ENCODE measurements at places on chromosomes 1 and 21.

DNA sequence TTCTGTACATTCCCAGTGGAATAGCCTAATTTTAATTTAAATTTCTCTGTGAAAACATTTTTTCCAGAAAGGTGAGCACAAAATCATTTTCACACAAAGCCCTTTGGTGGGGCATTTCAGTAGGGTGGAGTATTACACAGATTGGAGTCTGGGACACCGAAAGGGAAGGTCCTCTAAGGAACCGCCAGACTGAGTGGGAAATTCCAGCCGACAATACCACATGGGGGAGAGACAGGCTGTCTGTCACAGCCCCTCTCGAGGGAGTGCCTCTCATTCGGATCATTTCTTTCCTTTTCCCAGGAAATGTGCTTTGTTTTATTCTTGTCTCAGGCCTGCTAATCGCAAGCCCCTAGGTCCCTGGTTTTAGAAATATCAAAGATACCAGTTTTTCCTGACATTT is 150.6 kb upstream of the HOOK1 start:
- DNase-seq = no peak

- no peak for DNase-seq
Measured at GRCh38 chr1:116763787-116764465, 9.7 kb downstream of the CD2 start.

DNA sequence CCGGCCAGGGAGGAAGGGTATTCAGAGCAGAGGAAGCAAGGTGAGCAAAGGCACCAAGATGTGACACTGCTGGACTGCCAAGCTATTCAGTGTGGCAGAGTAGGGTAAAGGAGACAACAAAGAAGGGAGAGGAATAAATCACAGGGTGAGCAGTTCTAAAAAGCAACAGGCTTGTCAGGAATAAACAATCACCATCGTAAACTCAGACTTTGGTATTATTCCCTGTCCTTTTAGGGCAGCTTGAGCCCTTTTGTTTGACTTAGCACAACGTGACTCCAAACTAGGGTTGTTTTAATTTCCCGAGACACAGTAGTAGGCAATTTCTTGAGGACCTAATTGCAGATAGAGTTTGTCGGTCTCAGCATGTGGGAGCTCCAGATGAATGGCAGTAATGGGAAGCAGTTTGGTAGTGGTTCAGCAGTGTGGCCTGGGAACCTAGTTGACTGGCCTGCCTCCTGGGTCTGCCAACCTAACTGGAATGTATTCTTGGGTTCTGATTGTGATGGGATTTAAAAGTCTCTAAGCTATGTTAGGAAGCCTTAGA is 4.3 kb downstream of the CR1L start:
- no peak for DNase-seq

DNA sequence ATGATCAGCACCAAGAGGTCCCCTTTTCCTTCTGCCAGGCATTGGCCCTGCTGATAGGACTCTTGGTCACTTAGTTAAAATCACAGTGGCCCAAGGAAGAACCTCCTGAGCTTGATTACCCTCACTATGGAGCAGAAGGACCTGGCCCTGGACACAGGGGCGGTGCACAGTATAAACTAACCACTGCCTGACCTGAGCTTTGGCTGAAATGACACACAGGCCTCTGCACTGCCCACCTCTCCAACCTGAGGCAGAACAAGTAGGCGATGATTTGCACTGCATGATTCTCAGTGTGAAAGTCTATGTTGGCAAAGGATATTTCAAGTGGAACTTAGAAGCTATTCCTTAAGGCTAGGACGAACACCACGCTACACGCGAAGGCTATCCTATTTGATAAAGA is 48.5 kb downstream of the CAPN2 start:
- no peak for DNase-seq

DNA sequence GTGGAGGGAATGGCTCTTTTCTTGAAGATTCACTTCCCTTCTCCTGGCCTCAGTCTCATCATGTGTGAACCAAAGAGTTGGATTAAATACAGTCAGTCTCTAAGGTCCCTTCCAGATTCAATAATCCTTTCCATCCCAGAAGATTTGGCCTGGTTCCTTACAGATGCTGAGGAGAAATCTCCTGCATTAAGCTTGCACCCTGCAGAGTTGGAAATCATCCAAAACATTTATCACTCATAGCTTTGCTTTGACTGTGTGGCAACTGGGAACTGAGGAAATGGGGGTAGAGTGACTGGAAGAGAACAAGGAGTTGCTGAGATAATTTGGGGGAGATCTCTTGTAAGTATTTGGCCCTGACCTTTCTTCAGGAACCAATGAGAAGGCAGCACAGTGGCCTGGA is 220.5 kb upstream of the SGIP1 start:
- DNase-seq = no peak

DNA sequence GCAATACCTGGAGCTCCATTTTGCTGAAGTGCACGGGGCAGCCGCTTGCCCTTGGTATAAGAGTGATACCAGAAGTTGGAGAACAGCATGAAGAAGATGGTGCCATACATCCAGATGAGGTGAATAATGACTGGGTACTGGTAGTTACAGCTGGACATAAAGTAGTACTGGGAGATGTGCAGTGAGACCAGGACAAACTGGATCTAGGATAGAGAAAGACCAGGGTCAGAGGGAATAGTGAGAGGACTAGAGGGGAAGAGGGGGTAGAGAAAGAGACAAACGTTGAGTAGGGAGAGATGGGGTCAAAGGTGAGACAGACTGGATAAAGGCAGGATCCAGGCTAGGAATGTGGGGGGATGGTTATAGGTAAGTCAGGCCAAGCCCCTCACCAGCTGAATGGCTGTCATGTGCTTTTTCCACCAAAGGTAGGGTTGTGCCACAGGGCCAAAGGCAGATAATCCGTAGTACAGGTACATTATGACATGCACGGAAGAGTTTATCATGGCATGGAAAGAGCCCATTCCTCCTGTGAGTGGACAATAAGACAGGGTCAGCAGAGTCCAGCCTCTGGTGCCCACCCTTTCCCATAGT is 3.8 kb downstream of the ELOVL1 start:
- DNase-seq = no peak

- peak; percentile 38 for DNase-seq
Measured at GRCh38 chr1:59743324-59744091, 71.2 kb upstream of the HOOK1 start.

DNA sequence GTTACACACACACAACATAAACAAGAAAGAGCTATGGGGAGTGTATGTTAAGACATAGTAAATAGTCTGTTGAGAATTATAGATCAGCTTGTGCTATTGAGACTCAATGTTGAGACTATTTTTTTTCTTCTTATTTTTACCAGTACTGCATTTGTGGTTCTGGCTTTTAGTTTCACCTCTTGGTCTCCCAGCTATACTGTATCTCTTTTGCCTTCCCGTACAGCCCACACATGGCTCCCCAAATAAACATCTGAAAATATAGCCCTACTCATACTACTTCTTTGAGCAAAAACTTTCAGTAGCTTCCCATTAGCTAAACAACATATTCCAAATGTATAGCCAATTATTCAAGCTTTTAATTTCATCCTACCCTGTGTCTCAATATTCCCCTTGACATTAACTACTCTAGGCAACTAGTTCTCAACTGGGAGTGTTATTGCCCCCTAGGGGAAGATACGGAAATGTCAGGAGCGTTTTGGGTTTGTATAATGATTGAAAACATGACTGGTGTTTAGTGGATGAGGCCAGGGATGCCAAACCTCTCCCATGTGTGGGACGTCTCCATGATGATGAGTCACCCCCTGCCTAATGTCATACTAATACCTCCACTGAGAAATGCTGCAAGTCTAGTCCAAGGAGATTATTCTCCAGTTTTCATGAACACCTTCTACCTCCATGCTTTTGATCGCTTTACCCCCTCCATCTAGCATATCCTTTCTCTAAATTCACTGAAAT is 6.8 kb downstream of the RPE65 start:
- peak; percentile 50 for DNase-seq

GRCh38 chr21:35399002-35399530 is 350.0 kb upstream of the RUNX1 start:
- peak; percentile 19 for DNase-seq

DNA sequence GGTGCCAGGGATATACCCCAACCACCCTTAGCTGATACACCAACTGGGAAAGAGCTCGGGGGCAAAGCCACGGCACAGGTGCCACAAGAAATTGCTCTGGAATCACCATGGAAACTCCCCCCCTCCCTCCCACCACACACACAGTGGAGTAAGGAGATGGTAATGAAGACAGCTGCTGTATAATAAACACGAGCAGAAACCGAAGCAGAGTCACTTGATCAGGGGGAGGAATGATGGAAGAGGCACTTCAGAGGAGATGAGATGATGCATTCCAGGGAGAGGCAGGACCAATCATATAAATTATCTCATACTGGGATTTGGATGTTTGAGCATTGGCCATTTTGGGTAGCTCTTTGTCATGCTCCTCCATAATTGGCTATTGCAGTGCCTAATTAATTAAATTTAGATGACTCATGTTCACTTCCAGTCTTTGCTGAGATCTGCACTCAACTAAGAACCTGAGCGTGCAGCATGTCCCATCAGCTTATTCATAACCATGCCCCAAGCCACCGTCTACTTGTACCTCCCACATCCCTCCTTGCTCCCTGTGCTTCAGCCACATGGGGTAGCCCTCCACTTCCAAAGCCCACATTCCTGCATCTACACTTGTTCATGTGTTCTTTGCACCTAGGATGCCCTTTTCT is 189.5 kb downstream of the ZSCAN20 start:
- no peak for DNase-seq

DNA sequence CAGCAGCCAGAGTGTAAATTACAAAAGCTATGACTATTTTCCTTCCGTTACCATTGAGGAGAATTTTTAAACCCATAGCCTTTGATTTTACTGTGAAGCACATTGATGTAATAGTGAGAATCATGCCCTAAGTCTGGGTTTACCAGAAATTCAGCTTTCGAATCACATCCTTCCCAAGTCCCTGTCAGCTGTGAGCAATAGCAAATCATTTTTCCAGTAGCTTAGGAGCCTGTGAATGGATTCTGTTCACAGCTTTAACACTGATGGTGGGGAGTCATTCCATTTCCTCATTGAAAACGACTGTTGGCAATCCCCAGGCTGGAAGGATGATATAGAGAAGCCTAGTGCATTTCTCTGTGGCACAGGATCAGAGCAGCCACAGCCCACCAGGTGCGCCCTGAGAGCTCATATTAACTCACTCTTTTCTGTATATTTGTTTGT is 82.2 kb upstream of the C1orf105 start:
- no peak for DNase-seq

GRCh38 chr1:116415699-116416533 is 42.9 kb downstream of the ATP1A1 start:
- no peak for DNase-seq

- no peak for DNase-seq
Measured at GRCh38 chr1:156648951-156649350, 7.0 kb downstream of the BCAN start.

- no peak for DNase-seq
Measured at GRCh38 chr21:41379901-41380300, 18.1 kb downstream of the MX2 start.

DNA sequence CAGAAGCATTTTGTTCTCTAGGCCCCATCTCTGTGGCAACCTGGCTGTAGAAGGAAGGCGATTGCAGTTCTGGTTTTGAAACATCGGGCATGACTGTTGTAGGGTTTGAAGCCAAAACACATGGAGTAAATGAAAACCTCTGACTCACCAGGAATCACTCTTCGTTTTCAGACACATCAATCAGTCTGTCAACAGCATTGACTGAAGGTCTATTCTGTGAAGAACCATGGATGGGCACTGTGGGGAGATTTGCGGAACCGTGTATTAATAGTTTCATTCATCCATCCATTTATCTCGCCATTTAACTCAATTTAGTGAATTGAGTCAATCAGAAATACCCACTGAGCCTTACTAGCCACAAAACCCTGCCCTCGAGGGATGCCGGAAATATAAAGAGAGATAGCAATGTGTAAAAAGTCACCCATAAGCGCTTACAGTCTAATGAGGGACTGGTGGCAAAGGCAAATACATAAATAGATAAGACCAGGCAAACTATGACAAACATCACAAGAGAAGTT is 364.6 kb upstream of the PROX1 start:
- no peak for DNase-seq

- no peak for DNase-seq
Measured at GRCh38 chr1:157001304-157001703, 44.2 kb downstream of the ARHGEF11 start.

GRCh38 chr1:8026976-8027747 is 1.1 kb upstream of the ERRFI1 start:
- no peak for DNase-seq

- DNase-seq = no peak
Measured at GRCh38 chr1:183770816-183771128, 34.1 kb upstream of the RGL1 start.

- no peak for DNase-seq
Measured at GRCh38 chr1:92916899-92917298, 44.4 kb downstream of the DIPK1A start.

- DNase-seq = peak; percentile 9
Measured at GRCh38 chr1:46605232-46605631, 1.2 kb upstream of the MKNK1 start.

GRCh38 chr1:110785612-110786011 is 87.3 kb upstream of the CD53 start:
- no peak for DNase-seq

DNA sequence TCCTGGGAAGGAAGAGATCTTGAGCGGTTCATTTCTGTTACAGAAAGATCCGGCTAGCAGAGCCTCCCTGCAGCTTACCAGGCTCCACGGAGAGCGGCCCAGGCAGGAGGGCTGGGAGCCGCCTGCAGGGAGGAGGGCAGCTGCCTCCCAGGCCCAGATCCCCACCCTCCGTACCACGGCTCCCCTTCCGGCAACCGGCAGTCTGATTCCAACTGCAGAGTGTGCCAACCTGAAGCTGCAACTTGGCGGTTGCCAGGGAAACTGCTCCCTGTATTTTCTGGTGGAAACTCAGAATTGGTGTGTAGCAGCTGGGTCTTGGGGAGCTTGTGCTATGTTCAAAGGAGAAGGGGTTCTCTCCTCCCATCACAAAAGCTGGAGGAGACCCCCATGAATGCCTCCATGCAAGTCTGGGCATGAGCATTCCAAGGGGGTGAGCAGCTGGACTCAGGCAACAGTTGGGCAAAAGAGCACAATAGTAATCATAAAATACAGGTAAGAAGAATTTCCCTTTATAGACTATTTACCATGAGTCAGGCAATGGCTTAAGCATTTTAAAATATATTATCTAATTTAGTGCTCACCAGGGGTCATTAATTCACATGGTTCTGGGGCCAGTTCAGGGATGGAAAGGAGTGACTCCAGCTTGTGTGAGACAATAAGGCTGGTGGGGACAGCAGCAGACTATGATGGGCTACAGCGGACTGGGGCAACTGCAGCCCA is 46.1 kb upstream of the KAZN start:
- no peak for DNase-seq

DNA sequence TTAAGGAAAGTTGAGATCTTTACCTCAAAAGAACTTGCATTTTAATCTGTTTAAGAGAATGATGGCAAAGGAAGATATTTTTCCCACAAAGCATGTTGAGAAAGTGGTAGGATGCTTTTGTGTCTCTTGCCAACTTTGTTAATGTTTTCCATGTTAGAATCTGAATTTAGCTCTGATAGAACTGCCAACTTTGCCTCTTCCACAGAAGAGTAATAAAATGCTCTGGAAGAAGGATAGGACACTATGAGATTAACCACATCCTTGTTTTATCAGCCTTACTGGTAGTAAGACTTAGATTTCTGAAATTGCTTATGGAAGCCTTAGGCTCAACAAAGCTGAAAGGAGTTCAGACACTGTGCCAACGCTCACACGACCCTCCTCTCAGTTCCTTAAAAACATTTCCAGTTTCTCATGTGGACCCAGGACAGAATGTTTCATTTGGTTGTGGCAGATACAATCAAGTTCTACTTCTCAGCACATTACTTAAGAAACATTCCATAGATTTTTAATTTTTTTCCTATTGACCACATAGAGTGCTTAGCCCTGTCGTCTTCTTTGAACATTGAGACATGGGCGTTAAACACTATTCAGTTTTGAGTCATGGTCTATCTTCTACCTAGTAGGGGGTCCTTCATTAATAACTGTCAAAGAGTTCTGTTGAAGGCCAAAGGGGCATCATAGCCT is 59.0 kb downstream of the MTR start:
- no peak for DNase-seq
